ENCODE measurements at places on chromosomes 2 and 18.

- no peak for DNase-seq
Measured at GRCh38 chr18:55296115-55296514, 291.9 kb downstream of the TCF4 start.

DNA sequence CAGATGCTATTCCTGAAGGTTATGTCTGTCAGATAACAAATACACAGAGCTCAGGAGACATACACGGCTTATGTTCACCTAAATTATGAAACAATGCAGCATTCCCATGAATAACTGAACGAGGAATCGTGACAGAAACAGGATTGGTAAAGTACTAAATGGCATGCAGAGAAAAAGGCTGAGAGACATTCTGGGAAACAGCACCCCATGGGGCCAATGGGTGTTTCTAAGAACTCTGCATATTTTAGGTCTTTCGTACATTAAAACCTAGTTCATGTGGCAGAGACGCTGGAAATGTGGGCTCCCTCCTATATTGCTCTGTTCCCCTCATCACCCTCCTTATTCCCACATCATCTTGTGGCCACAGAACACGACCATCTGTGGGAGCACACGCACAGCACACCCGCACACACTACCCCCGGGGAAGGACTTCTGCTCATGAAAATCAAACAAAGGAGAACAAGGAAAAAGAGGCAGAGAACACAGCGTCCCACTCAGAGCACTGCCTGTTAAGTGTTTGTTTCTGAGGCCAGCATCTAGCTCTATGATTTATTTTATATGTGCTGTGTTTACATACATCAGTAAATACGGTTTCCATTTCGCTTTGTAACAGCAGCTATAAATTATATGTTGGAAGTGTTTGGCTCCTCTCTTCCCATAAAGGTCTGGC lies 143.6 kb downstream of the AFF3 start:
- no peak for DNase-seq

GRCh38 chr2:114118088-114118487 lies 228.2 kb downstream of the ACTR3 start:
- DNase-seq = no peak

DNA sequence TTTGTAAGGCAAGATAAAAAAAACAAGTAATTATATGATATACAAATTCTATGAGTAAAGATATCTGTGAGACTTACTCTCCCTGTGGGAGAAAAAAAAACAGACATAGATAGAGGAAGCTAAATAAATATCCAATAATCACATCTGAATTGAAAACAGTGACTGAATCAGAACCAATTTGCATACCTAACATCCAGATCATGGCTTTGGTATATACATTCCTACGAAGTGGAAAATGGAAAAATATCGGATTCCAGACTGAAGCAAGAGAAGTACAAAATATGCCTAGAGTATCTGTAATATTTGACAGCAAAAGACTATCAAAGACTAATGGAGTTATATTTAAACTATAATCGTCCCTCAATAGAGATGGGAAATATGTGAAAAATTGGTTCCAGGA lies 1108.1 kb upstream of the CHAC2 start:
- no peak for DNase-seq

DNA sequence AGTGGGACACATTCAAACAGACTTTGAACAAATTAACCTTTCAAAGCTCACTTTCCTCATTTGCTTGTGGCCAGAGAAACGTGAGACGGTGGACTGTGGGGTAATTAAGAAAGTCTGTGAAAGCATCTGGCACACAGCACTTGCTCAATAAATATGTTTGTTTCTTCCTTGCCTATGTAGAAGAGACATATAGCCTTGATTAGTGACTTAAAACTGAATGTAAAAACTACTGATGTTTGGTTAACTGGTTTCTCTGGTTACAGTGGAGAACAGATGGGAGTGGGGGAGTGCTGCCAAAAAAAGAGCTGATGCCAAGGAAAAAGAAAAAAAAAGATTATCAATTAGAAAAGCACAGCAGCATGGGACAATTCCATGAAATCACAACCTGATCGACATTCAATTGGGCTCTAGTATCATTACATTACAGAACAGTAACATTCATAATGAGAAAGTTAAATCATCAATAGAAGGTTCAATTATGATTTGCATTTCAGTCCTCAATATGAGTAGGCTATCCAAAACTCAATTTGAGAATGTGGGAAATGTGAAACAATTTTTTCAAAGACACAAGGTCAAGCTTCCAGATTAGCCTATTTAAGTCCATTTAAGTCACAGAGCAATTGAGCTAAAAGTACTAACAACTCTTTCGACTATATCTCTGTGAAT lies 14.7 kb downstream of the CUL3 start:
- DNase-seq = no peak

DNA sequence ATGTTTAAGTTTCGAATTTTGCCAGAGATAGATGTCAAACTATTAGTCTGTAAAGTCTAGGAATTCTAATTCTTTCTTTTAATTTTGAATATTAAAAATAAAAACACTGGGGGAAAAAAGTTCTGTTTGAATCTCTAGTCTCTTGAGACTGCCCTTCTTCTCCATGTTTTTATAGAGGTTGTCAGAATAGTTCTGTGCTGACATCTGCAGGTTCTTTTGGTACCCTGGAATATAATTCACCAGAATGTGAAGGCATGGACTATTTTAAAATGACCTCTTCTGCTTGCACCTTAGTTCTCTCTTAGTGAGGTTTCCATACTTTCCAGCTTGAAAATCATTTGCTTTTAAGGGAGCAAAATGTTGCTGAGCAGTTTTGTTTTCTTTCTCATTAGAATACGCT lies 121.0 kb upstream of the MSTN start:
- no peak for DNase-seq

DNA sequence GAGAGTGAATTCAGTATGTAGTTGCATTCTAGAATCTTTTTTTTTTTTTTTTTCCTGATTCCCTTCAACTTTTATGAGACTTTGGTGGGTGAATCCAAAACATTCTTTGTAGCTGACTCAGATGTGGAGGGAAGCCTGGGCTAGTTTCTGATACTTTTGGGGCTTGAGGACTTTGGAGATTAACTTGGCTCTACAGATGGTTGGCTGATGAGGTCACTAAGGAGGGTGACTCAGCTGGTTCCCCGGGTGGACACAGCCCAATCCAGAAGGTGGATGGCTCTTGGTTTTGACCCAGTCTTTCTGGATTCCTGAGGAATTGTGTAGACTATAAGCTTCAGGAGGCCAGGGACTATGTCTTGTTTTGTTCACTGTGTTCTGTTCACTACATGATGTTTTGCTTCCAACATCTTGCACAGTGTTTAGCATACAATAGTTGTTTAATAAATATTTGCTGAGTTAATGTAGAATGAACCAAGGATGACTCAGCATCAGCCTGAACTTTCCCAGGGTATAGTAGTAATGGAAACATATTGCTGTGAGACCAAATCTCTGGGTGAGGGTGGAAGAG lies 30.5 kb downstream of the LAMA3 start:
- no peak for DNase-seq

DNA sequence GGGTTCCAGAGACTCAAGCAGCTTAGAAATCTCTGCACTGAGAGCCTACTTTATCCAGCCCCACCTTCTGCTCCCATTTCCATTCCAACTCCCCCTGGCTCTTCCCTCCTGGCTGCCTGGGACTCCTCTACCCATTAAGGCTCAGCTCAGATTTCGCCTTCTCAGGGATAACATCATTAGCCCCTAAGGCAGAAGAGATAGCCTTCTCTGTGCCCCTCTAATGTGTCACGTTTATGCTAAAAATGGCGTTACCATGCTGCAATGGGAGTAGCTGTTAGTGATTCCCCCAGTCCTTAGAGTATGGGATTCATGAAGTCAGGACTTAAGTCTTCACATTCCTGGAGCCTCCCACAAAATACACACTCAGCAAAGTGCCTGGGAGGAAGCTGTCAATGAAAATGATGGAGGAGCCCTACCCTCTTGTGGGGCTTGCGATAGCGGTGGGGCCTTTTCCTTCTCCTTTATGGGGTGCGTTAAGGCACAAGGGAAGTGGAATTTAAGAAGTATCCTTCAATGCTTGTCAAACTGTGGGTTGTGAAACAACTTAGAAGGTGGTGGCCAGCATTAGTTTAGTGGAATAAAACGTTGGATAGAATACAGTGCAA lies 144.7 kb upstream of the COPS8 start:
- no peak for DNase-seq

DNA sequence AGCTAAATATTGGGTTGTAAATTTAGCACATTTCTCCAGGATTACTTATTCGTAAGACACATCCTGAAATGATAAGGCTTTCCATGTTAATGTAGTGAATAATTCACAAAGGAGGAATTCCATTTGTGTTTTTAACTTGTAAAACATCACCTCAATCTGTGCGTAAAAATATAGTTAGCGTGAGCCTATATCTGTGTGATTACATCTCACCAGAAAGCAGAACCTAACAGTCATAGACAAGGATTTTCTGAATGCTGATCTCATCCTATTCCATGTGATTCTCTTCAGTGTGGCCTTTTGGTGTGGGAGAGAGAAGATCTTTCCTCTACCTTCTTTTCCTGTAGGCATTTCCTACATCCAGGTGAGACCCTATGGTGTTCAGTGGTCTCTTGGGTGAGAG lies 263.2 kb upstream of the RASGRP3 start:
- no peak for DNase-seq
